ENCODE measurements at places on chromosomes 4 and X.
A peak's percentile ranks its signal among the peaks of the same experiment; 100 is the strongest.

DNA sequence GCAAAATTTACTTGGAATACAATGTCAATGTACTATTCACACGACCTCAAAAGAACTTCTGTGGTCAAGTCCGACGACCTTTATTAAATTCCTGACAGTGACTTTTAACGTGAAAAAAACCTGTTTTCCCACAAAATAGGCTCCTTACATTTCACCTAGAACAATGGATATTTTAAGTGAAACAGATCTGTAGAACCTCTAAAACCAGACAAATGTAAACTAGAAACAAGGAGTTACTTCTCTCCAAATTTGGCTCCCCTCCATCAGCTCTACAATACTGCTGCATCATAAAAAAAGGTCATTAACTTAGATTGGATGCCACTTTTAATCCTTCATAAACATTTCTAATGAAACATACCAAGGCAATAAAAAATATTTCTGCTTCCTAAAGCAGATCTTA lies 1.2 kb downstream of the NEK1 start:
- no peak for DNase-seq

- no peak for DNase-seq
These were observed 5.5 kb upstream of the NXF3 start for GRCh38 chrX:103098488-103098887.

DNA sequence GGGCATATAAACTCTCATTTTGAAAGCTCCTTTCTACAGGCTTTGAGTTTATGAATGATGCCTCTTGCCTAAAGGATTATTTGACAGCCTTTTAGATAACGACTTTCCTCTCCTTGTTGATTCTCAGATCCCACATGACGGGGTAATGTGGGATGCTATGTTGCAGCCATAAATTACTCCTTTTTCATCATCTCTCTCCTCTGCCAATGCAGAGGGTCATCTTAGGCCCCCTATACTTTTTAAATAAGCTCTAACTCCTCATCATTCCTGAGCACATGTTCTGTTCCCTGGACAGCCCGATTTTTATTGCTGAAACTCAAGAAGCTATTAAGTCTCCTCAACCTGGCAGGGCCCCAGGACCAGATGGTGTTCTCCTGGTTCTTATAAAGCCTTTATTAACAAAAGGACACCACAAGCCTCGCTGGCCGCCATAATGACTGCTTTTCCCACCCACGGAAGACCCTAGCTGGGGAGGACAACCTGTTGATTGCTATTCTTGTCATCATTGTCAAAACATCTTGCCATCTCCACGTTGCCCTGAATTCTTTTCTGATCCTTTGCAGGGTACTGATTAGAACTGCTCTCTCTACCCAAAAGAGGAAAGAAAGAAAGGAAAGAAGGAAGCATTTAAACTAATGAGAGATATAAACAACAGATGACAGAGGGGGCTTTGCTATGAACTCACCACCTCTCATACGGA lies 150.7 kb downstream of the DHX15 start:
- DNase-seq: peak; percentile 6

DNA sequence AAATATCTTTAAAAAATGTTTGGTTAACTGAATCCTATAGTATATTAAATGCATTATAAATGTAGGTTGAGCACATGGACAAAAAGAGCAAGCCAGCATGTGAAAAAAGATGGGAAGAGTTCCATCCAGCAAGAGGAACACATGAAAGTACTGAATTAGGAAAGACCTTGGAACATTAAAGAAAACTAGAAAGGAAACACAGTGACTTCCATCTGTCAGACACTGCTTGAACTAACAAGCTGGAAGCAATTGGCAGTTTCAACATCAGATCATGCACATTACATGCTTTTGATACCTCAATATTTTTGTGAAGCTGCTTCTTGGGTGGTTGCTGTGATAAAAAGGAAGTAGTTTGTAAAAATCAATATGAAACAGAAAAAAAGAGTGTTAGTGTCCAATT lies 626.8 kb upstream of the GNPDA2 start:
- DNase-seq: no peak

DNA sequence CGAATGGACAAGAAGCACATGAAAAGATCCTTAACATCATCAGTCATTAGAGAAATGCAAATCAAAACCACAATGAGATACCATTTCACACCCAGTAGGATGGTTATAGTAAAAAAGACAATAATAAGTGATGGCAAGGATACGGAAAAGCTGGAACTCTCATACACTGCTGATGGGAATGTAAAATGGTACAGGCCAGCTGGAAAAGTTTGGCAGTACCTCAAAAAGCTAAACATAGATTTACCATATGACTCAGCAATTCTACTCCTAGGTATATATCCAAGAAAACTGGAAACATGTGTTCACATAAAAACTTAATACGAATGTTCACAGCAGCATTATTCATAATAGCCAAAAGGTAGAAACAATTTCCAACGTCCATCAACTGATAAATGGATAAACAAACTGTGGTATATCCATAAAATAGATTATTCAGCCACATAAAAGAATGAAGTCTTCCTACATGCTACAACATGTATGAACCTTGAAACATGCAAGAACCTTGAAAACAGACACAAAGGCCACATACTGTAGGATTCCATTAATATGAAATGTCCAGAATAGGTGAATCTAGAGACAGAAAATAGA lies 11.9 kb downstream of the RPS6KA3 start:
- DNase-seq: no peak

DNA sequence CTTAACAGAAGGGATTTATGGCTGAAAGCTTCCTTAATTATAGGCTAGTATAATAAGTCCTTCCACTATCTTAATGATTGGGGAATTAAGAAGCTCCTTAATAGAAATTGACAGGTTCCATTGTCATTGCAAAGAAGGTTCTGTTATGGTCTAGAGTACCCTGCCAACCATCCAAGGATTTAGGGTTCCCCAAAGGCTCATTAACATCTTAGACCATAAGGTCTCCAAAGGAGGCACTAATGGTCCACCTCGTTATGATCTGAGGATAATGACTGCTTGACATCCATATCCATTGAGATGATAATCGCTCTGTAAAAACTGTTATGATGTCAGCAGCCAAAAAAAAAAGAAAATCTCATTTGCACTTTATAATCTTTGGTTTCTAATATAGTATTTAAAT lies 441.6 kb downstream of the GBA3 start:
- no peak for DNase-seq

GRCh38 chr4:2400841-2401609 lies 17.4 kb downstream of the ZFYVE28 start:
- DNase-seq: no peak

- no peak for DNase-seq
These were observed 634.2 kb upstream of the FAT1 start for GRCh38 chr4:187357821-187358220.

DNA sequence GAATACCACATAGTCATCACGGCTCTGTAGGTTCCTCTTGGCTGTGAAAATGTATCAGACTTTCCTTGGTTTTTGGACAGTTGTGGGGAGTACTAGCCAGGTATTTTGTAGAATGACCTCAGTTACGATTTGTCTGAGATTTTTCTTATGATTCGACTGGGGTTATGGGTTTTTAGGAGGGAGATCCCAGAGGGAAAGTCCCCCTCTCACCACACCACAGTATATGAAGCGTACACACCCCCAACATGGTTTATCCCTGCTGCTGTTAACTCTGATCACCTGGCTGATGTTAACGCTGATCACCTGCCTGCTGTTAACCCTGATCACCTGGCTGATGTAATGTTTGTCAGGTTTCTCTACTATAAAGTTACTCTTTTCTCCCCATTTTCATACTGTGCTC lies 72.6 kb downstream of the ANAPC4 start:
- DNase-seq: no peak

GRCh38 chr4:75255261-75255660 lies 258.9 kb downstream of the RCHY1 start:
- DNase-seq: no peak

GRCh38 chr4:56768316-56768715 lies 53.2 kb downstream of the SPINK2 start:
- DNase-seq: no peak

DNA sequence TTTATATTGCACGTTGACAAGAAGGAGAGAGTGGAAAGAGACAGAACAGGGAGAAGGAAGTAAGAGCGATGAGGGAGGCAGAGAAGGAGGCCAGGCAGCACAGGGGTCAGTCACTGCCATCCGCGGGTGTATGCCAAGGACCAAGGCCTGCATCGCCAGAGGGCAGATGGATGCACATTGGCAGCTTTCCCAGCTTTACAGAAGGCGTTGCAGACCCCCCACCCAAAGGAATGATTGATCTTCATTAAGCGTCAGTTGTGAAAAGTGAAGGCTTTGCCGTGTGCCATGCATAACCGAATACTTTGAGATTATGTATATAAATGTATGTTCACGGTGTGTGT lies 21.6 kb downstream of the PIGG start:
- no peak for DNase-seq

GRCh38 chr4:123698556-123698955 lies 302.0 kb downstream of the SPRY1 start:
- DNase-seq: no peak

GRCh38 chr4:161841759-161842158 lies 322.0 kb downstream of the FSTL5 start:
- DNase-seq: no peak

GRCh38 chrX:122422547-122422946 lies 761.5 kb upstream of the GRIA3 start:
- no peak for DNase-seq

- DNase-seq: no peak
These were observed 75.8 kb upstream of the IQCM start for GRCh38 chr4:149891426-149891825.

- no peak for DNase-seq
These were observed 31.8 kb upstream of the NKX6-1 start for GRCh38 chr4:84530871-84531270.

- DNase-seq: peak; percentile 73
These were observed 12.7 kb upstream of the RBBP7 start for GRCh38 chrX:16882702-16883486.

DNA sequence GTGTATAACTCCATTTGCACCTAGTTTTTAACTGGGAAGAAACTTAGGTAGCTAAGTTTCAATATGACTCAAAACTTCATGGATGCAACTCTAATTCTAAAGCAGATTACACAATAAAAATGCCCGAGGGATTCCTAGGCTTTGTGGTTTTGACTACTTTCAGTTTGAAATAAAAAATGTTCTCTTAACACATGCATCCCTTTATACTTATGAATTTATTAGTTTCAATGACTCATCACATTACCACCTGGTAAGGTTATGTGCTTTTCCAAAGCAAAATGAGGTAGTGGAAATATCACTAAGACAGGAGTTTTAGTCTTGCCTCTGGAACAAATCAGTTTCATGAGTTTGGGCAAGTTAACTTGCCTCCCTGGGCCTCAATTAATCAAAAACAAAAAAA lies 125.5 kb downstream of the OPHN1 start:
- no peak for DNase-seq

DNA sequence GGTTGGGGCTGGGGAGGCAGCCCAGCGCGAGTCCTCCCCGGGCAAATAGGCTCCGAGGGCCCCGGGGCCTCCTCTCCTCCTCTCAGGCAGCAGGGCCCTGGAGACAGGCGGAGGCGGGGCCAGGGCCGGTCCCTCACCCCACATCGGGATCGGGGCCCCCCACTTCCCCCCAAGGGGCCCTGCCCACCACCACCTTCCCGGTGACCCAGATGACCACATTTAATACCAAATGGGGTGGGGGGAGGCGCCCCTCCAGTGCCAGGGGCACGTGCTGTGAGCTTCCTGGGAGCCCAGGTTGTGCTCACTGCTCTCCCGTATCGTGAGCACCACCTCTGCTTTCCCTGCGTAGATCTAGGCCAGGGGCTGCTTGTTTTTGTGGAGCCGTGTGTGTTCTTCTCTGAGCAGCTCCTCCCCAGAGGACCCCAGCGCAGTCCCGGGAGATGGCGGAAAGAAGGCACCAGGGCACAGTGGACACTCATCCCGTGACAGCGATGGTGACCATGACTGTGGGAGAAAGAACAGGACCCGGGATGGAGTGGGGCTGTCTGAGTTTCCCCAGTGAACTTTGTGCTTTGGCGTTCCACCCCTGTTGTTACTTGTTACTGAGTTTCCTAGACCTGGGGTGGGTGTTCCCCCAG lies 2.1 kb downstream of the PNMA6A start:
- no peak for DNase-seq

DNA sequence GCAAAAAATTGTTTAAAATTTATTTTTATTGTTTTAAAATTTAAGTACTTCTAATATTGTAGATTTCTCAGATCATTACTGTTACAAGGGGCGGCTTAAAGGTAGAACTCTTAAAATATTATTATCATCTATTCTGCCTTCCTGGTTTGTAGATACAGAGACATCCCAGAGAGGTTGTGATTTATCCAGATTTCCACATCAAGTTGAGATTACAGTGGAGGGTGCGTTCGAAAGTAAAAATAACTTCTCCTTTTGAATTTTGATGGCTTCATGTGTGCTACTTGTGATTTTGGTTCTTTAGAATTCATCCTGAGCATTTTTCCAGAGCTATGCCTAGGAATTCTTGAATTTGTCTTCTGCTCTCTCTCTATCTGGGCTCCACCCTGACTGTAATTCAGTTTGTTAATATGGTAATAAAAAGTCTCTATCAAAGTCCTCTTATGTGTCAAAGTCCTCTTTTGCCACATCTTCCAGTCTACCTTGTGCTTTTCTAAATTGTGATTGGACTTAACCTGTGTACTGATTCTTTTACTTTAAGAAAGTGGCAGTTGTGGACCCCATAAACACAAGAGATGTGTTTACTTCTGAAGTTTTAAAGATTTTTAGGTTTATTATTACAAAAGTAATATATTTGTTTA lies 37.2 kb downstream of the CLCN3 start:
- no peak for DNase-seq

- no peak for DNase-seq
These were observed 2209.9 kb downstream of the PCDH7 start for GRCh38 chr4:32929796-32930699.

- no peak for DNase-seq
These were observed 27.6 kb downstream of the CLCN4 start for GRCh38 chrX:10184411-10184810.

GRCh38 chrX:153474718-153475117 lies 4.3 kb upstream of the HAUS7 start:
- peak; percentile 43 for DNase-seq

GRCh38 chr4:33369446-33369845 lies 2649.3 kb downstream of the PCDH7 start:
- no peak for DNase-seq

DNA sequence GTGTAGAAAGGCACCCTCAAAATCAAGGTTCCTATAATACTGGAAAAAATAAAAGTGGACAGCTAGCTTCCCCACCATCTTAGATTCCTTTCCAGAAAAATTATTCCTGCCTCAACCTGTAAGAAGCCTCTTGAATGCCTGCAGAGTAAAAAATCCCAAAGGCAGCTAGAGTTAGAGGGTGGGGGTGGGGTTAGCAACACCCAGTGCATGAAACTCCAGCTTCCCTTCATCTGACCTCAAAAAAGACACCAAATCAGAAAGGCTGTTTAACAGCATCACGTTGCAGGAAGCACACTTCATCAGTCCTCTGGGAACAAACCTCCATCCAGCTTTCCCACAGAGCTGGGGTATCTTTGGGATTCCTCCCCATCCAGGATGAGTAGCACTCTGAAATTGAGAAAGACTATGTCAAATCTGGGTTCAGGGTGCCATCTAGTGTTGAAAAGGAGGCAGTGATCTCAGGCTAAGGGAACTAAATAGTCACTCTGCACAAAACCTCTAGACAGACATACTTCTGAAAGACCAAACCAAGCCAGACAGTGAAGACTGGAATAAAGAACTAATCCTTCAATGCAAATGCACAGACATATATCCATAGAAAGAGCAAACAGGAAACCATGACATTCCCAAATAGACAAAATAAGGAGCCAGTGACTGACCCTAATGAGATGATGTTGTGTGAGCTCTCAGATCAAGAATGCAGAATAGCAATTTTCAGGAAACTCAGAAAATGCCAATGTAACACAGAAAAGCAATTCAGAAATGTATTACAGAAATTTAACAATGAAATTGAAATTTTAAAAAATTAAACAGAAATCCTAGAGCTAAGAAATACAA lies 97.9 kb downstream of the ARHGEF9 start:
- DNase-seq: peak; percentile 10
